ENCODE measurements at places on chromosomes 7 and 10.

- no peak for DNase-seq
Measured at GRCh38 chr7:85160223-85160622, 26.6 kb downstream of the SEMA3D start.

- no peak for DNase-seq
Measured at GRCh38 chr10:113475381-113475807, 77.5 kb upstream of the HABP2 start.

DNA sequence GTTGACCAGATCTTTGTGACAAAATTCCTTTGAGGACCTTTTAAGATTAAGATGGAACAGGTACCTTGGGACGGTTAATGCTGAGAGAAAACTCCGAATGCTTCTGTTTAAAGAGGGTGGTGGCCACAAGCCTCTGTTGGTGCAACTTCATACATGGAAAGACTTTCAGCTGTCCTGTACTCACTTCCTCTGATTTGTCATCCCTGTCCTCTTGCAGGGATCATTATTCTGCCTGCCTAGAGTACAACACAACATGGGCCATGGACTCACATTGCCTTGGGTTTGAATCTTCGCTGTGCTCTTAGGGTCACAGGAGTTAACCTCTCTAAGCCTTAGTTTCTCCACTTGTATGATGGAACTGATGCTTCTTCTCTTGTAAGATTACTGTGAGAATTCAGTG is 75.1 kb downstream of the ENTPD1 start:
- no peak for DNase-seq

GRCh38 chr10:3785851-3786271 is 852 bp upstream of the KLF6 start:
- DNase-seq = peak; percentile 78

GRCh38 chr10:96441322-96441885 is 72.3 kb downstream of the TLL2 start:
- no peak for DNase-seq

DNA sequence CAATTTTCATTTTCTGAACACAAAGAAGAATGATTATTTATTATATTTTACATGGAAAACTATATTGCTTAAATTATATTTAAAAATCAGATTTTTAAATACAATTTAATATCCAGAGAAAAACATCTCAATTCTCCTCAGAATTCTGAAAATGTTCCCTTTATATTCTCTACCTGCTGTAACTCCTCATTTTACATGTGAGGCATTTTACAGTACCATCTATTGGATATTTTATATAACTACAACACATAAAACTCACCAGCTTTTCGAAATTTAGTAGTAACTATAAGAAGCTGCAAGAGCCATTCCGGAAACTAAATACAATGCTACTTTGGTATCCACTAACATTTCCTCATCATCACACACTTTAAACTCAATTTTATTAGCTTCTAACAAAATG is 264.6 kb downstream of the DGKB start:
- DNase-seq = no peak

DNA sequence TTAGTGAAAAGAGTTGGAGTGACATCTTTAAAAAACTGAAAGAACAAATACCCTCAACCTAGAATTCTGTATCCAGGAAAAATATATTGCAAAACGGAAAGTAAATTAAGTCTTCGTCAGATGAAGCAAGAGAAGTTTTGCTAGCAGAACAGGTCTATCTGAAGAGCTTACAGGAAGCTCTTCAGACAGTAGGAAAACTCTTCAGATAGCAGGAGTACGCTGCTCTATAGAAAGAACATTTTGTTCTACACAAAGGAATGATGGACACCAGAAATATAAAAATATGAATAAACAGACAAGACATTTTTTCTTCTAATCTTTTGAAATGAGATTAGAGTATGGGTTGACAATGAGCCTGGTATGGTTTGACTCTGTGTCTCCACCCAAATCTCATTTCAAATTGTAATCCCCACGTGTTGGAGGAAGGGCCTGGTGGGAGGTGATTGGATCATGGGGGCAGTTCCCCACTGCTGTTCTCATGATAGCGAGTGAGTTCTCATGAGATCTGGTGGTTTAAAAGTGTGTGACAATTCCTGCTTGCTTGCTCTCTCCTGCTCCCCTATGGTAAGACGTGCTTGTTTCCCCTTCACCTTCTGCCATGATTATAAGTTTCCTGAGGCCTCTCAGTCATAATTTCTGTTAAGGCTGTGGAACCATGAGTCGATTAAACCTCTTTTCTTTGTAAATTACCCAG is 567.3 kb downstream of the AUTS2 start:
- no peak for DNase-seq

DNA sequence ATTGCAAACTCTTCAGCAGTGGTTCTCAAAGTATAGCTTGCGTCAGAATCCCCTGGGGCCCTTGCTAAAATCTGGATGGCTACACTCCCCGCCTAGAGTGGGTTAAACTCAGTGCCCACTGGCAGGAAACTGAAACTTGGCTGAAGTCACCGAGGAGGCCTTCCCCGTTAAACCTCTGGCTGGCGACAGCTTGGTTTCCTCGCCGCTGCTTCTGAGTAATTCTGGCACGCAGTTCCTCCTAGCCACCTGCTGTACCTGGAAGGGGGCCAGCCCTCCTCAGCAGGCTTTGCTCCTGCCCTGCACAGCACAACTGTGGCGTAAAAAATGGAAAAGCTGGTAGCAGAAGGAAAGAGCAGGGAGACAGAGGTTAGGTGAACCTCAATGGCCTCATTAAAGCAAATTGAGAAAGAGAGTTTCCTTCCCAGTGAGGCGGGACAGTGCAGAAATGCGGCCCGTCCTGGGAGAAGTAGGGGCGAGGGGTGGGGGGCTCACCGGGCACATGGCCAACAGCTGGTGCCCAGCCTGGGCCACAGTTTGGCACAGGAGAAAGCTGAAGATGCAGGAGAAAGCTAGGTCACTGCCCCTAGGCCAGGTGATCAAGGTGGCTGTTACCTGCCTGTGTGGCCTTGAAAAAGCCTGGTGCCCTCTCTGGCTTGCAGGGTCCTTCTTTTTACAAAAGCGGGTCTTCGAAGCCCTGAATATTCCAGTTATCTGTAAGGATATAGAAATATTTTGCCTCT is 46.6 kb downstream of the ALOX5 start:
- DNase-seq = peak; percentile 83

GRCh38 chr7:111392294-111392693 is 170.0 kb downstream of the IMMP2L start:
- DNase-seq = no peak

GRCh38 chr10:78505657-78506056 is 472.0 kb downstream of the RPS24 start:
- no peak for DNase-seq

DNA sequence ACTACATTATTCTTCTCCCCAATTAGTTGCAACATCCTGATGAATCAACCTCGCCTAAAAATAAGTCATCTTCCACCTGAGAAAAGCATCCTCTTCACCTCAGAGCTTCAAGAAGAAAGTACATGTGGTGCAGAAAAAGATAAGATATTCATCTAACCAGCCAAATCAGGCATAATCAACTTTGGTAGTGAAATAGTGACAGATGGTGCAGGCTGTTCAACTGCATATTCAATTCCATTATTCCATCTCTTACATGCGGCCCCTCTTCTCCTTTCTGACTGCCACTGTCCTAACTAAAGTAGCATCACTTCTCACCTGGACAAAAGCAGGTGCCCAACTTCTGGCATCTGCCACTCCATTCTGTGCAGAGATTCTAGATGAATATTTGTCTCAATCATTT is 148.4 kb upstream of the STEAP1 start:
- no peak for DNase-seq

DNA sequence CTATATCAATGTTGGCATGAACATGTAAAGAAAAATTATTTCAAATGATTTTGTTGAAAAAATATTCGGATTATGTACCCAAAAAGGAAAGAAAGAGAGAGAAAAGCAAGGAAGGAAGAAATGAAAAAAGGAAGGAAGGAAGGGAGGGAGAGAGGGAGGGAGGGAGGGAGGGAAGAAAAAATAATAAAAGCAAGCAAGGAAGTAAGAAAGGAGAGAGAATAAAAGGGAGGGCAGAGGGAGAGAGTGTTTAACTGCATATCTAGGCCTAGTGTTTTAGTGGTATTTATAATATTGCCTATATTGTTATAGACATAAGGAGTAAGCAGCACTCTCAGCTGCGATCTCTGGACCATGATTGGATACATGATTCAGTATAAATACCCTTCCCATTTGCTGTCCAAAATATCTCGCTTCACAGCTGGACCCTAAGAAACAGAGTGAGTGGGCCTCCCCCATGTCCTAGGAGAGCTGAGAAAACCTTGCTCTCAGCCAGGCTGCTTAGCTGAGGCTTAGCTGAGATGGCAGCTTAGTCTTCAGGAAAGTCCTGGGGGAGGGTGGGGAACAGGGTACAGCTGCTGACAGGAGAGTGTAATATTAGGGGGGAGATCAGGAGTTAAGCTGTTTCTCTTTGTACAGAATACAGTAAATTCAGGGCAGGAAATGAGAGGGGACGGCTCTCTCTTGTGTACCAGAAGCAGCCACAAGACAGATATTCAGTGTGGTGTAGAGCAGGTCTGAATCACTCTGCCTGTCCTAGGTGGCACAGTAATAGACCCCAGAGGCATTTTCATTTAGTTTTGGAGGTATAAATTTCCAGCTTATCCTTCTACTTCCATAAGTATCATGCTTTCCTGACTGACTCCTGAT is 66.8 kb upstream of the TARP start:
- DNase-seq = no peak

- no peak for DNase-seq
Measured at GRCh38 chr7:130141884-130142653, 63.1 kb downstream of the TMEM209 start.

DNA sequence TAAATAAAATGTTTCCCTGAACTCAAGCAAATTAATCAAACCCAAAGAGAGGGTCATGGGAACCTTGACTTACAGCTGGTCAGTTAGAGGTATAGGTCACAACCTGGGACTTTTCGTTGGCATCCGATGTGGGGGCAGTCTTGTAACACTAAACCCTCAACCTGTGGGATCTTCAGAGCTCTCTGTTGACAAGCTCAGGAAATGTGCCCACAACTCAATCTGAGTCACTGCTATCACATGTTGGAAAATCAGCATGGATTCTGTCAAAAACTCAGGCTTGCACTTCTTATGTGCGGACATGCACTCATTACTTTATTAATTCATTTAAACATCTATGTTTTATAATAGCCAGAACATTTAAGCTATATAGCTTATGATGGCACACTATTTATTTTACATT is 424.6 kb upstream of the SORCS1 start:
- no peak for DNase-seq

DNA sequence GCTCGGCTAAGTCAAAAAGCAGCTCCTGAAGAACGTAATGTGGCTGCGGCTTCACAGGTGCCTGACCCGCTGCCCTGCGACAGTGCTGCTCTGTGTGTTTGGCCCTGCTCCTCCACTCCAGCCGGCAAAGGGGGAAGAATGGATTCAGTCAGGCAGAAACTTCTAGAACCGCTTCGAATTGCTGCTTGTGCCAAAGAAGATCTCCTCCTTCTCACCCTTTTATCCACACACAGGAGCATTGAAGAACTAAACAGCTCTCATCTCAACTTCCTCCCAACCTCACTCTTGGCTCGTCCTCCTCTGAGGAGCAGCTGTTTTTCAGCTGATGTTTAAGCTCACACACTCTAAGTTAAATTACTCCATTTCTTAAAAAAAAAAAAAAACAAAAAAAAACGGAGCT is 651.4 kb downstream of the INHBA start:
- DNase-seq = no peak

DNA sequence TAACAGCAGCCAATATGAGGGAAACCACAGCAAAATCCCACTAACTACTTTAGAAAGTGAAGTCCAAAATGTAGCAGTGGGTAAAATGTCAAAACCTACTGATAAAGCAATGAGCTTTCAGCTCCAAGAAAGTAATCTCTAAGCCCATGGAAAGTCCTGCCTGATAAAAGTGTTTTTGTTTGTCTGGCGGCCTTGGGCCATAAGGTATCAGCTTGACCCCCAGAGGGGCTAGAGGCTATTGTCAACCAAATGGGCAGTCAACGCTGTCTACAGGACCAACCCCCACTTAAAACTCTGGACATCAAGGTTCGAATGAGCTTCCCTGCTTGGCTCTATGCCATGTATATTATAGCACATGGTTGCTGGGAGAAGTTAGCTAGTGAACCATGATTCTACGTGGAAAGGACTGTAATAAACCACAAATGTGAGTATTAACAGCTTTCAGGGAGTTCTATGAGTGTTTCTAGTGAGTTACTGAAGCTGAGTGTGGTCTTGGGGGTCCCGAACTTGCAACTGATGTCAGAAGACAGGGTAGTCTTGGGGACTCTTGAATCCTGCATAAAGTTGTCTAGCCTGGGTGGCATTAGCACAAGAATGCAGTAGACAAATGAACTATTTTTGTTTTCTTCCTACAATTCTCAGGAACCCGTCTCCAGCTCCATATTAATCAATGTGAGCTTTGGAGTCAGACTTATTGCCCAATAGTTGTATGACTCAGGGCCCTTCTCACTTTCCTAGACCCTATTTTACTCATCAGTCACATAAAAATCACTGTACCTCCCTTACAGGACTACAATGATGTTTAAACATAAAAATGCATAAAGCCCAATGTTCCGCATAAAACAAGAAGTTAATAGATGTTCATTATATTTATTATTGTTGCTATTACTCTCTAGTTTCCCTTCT is 164.9 kb downstream of the DGKI start:
- no peak for DNase-seq

DNA sequence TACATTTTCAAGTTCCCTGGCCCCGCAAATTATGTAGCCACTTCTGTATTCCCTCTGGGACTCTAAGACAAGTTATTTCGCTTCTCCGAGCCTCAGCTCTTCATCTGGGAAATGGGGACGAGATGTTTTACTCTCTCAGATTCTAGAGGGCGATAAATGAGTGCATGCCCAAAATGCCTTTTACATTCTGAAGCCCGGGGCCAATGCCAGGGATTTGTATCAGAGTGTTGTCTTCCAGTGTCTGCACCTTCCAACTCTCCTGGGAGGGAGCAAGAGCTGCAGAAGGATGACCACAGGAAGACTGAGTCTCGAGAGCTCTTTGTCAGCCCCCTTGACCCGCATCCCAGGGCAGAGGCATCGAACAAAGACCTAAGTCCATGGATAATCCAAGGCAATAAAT is 39.9 kb downstream of the BUB3 start:
- DNase-seq = no peak

- no peak for DNase-seq
Measured at GRCh38 chr10:101165736-101166135, 34.6 kb downstream of the TLX1 start.
